ENCODE measurements at places on chromosomes 2 and 18.

DNA sequence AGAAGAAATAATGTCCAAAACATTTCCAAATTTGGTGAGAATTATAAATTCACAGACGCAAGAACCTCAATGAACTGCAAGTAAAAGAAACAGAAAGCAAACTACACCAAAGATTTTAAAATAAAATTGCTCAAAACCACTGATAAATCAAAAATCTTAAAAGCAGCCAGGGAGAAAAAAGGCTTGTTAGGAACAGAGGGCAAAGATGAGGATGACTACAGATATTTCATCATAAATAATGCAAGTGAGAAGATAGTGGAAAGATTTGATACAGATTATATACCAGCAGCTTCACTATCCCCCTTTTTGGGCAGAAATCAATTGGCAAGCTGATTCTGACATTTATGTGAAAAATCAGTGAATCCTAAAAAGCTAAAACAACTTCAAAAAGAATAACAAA, 10.3 kb upstream of the ASXL3 start:
- no peak for DNase-seq

GRCh38 chr2:216863946-216864345, 4.1 kb upstream of the TNP1 start:
- DNase-seq: no peak

- no peak for DNase-seq
These were observed 113.0 kb downstream of the RBMS1 start for GRCh38 chr2:160380611-160381010.

DNA sequence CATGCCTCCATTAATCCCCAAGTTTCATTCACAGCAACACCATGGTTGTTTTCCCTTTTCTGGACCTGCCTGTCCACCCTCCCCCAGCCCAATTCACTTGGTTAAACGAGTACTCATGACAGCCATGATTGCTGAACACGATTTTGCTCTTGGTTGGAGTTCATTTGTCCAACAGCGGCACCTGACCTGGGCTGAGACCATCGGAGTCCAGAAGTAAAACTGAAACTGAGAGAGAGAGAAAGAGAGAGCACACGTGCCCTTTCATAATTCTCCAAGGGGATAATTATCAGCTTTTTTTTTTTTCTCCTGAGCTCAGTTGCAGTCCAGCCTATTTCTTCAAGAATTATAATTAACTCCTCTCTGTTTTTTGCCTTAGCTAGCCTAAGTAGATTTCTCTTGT, 13.7 kb upstream of the KIF5C start:
- no peak for DNase-seq

GRCh38 chr2:161177969-161178368, 17.7 kb downstream of the TANK start:
- no peak for DNase-seq

DNA sequence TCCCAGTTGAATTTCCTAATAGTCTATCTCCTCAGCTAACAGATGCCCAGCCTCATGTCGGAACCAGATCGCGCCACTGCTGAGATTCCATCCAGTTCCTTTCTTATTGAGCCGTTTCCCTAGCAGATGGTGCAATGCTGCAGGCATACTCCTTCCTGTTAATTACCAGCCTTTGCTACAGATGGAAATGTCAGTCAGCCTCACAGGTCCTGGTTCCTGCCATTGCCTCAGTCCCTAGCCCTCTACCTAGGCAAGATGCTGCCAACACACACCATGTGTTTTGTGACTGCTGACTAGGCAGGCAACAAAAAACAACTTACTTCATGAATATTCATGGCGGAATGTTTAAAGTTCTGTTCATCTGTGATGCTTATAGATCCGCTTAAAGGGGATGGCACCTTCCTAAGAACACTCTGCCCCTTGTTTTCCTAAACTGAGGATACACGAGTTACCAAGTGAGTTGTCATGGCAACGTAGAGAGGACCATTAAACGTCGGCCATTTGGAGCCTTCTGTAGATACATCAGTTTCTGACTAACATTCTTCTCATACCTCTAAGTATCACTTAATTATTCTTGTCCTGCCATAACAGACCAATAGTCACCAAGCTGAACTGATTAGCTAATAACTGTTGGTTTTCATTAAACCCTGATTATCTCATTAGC, 749.5 kb downstream of the RNF144A start:
- no peak for DNase-seq

- peak; percentile 38 for DNase-seq
These were observed 856 bp downstream of the TIA1 start for GRCh38 chr2:70247364-70248180.

DNA sequence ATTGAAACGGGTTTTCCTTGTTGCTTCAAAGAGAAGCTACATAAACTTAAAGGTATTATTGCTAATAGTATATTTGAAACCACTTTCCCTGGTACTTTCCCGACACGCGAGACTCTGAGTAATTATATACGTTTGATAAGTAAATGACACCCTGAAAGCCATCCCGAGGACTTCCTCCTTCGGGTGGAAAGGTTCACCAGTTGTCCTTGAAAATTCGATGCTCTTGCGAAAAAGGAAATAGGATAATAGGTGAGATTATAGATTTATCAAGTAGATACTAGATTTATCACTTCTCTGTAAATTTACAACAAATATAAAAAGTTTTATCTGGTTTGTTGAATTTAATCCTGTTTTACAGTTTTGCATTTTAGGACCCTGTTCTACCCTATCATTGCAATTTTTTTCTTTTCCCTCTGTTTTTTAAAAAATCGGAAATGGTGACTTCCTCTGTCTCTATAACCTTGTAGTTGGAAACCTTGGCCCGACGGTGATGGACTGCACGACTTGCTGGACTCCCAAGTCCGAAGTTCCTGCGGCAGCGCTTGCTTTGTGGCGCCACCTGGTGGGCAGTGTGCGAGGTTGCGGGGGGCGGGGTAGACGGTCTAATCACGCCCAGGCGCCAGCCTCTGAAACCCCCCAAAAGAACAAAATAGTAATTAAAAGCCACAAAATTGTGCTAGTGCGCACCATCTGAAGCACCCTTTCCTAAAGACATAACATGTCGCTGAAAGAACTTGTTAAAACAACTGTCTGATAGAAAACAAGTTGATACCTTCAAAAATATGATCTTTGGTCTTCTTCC, 972 bp upstream of the DLX2 start:
- DNase-seq: peak; percentile 73

- DNase-seq: no peak
These were observed 893.0 kb downstream of the DSC3 start for GRCh38 chr18:30149585-30149984.

GRCh38 chr18:47781561-47781960, 148.9 kb downstream of the SMAD2 start:
- DNase-seq: no peak

GRCh38 chr2:26438926-26439325, 37.2 kb downstream of the DRC1 start:
- DNase-seq: no peak

DNA sequence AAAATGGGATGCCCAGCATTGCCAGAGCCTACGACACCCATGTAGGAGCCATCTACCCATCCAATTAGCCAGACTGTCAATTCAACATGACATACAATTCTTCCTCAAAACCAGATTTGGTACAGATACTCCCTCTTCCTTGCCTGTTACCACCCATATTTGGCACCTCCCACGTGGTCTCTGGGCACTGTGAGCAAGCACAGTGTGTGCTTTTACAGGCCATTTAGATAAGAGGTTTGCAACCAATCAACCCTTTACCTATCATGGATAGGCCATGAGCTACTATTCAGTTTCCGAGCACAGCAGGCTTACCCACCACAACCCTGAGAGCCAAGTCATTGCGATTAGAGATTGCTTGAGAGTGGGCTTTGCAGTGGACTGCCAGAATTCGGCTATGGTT, 40.9 kb downstream of the ARID5A start:
- no peak for DNase-seq

- peak; percentile 49 for DNase-seq
These were observed 676 bp downstream of the SH3BP4 start for GRCh38 chr2:234952270-234953115.

GRCh38 chr2:32516567-32516966, 111.3 kb upstream of the TTC27 start:
- DNase-seq: no peak

GRCh38 chr2:148971547-148971946, 67.0 kb upstream of the LYPD6B start:
- DNase-seq: no peak

- no peak for DNase-seq
These were observed 13.6 kb upstream of the NFU1 start for GRCh38 chr2:69450735-69451416.

DNA sequence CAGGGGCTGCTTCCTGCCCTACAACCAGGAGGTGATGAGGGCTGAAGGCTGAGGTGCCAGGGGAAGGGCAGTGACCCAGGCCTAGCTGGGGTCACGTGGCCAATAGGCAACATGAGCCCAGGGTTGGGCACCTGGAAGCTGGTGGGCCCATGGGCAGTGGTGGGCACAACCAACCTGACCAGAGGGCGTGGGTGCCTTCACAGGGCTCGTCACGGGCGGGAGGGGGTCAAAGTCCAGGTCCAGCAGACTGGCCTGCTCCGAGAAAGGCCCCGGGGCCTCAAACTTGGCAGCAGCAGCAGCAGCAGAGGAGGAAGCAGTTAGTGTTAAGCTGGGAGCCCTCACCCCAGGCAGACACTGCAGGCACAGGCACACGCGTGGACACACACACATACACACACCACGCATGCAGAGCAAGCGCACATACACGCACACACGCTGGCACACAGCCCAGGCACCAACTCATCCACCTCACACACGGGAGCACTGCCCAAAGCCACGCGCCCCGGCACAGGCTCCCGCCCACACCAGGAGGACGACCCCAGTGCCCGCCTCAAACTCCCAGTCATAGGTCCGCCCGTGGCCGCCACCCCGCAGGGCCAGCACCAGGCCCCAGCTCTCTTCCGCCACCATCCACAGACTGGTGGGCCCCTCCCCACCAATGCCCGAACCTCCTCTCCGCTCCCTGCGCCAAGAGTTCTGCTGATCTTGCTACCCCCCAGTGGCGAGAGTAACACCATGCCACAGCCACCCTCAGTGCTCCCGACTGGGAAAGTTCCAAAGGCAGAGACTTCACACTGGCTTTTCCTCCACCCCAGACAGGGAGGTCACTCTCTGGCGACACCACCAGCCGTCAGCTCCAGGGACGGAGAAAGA, 53.0 kb downstream of the BIN1 start:
- peak; percentile 29 for DNase-seq

DNA sequence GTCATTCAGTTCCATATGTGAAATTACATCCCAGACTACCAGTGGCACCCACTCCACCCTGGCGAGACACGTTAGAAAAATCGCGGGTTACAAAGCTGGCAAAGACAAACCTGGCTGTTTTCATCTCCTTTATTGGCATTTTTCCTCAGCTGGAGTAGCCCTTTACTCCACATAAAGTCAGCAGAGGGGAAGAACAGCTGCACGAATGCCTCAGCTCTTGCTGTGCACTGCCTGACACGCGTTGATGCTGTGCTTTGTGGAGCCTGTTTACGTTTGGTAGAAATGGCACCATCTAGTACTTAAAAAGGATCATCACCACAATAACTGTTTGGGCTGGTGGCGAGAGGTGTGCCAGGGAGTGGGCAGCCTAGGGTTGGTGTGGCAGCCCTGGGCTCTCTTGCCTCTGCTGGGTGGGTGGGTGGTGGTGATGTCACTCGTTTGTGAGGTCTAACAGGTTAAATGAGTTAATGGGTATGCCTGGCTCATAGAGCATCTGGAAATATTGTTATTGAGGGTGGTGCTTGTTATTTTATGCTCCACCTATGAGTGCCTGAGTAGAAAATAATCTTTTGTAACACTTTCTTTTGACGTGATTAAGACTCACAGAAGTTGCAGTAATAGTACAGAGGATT, 16.4 kb downstream of the FARP2 start:
- DNase-seq: no peak

DNA sequence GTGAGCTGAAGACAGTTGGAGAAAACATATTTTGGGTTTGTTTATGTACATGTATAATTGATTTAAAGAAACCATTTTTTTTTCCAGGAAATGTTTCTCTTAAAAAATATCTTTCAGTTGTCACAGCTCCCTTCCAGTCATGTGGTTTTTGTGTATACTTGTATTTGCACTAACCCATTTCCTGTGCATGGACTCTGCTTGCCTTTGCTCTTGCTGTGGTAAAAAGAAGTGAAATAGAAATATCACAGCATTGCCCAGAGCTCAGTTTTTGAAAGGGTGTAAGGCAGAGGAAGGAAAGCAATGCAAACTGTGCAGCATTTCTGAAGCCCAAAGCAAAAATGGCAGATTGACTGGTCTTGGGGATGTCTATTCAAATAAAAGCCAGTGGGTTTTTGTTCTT, 10.4 kb upstream of the DOCK10 start:
- DNase-seq: no peak

- peak; percentile 71 for DNase-seq
These were observed 616 bp downstream of the RNPEPL1 start for GRCh38 chr2:240568678-240569522.

GRCh38 chr2:241637795-241638660, 535 bp downstream of the ATG4B start:
- no peak for DNase-seq

- no peak for DNase-seq
These were observed 16.3 kb downstream of the GPR55 start for GRCh38 chr2:230908595-230909191.

- no peak for DNase-seq
These were observed 102.6 kb upstream of the NDUFV2 start for GRCh38 chr18:8999872-9000271.

DNA sequence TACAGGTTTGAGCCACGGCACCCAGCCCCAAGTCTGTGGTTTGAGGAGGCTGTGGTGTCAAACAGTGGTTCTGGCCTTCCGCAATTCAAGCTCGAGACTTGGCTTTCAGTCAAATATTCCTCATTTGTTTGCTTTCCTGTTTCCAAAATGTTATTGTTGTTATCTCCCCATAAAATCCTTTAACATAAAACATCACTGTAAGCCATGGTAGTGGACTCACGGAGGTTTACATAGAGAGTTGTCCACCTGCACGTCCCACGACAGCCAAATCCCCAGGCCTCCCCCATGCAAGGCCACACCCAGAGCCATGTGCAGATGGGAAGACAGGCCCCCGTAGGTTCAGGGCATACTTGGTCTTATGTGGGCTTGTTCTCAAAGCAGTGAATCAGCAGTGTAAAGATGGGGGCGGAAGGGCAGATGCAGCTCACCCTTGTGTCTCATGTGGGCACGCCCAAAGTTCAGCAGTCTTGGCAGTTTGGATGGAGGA, 18.9 kb upstream of the ST3GAL5 start:
- no peak for DNase-seq

- DNase-seq: no peak
These were observed 7.8 kb upstream of the SERPINB2 start for GRCh38 chr18:63879709-63880108.

DNA sequence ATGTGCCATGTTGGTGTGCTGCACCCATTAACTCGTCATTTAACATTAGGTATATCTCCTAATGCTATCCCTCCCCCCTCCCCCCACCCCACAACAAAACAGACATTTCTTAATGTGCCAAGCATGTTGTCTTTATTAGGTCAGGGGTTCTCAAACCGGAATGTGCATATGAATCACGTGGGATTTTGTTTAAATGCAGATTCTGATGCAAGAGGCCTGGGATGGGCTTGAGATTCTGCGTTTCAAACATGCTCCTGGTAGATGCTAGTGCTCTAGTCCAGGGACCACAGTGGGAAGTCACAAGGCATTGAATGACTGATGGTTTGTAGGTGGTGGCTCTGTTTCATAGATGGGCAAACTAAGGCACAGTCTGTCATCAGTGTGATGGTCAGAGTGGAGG, 184.7 kb downstream of the SMAD7 start:
- no peak for DNase-seq

GRCh38 chr2:133418021-133418420, 150.2 kb downstream of the NCKAP5 start:
- DNase-seq: no peak

GRCh38 chr2:128645631-128646030, 327.0 kb upstream of the HS6ST1 start:
- no peak for DNase-seq

GRCh38 chr2:111940333-111941196, 42.2 kb downstream of the MERTK start:
- no peak for DNase-seq

- DNase-seq: no peak
These were observed 13.9 kb downstream of the STAT1 start for GRCh38 chr2:190999949-191000665.
